ENCODE measurements at places on chromosomes 6 and 20.

DNA sequence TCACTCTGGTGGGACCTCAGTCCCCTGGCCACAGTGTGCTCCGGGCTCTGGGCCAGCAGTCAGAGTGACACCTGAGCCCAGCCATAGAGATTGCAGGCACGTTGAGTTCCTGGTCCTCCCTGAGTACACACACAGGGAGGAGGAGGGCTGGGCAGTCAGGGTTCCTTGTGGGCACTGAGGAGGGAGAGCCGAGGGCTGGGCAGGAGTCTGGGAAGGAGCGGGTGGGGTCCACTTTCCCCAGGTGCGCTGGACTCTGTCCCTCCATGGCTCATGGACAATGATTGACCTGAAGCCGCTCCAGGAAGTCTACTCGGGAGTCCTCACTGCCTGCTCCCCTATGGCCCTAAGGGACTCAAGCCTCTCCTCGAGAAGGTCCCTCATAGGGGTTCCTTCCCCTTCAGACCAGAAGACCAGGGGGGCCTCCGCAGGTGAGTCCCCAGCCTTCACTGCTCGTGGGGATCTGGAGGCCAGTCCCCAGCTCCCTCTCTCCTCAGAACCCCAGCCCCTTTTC lies 1.1 kb downstream of the SLC44A4 start:
- DNase-seq = no peak

DNA sequence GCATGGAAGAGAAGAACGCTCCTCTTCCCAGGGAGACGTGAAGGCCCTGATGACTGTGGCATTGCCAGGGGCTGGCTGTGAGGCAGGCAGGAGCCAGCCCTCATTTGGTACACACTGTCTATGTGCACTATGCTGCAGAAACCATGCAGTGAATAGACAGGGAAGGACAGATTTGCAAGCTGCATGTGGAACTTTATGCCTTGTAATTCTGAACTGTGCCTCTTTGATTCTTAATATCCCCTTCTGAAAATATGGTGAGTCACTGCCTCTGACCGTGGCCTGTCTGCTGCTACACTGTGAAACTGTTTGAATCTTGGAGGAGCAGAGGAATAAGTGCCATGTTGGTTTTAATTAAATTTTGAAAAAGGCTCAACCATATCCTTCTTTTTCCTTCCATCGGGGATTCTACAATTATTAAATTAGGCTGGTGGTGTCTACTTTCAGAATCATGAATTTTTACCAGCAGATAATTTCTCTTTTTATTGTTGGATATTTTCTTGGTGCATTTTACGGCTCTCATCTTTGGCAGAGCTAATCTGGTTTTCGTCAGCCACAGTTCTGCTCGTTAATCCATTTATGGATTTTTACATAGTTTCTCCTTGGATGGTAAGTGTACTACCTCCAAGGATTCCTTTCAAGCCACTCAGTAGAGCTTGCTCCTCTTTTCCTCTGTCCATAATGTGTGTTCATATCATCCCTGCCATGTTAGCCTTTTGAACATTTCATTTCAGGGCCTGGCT lies 301.0 kb upstream of the SLC35B3 start:
- DNase-seq = no peak

DNA sequence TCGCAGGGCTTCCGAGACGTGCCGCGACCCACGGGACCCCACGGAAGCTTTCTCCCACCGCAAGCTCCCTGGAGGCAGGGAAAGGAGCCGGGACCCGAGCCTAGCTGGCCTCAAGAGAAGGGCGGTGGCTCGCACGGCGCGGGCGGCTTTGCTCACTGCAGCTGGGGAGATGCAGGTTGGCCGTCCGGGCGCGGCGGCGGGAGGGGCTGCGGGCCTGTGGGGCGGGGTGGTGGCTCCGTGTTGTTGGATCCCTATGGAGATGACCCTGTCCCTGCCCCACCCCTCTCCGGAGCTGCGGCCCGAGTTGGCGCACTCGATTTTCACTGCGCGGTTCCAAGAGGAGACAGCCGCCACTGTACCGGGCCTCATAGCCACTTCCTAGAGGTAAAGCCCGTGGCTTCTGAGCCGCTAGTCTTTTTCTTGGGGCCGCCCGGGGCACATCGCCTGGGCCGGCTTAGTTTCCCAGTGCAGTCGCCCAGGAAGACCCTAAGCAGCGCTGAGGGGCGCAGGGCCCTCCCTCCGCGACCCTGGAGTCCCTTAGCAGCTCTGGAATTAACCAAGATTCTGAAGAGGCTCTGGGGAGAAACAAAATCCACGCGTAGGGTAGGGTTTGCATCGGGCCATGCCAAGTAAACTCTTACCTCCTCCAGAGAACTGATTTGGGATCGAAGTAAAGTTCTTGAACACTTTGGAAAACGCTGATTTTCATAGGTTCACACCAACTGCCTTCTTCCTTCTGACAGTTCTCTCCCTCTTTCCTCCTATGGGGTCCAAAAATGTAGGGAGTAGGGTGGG lies at the start of gene ECT2L:
TSS of gene ECT2L (plus strand) at position 279 of the 795 bp plus-strand sequence. CDS start 17,188 bp downstream, outside the sequence.
- peak; percentile 69 for DNase-seq

DNA sequence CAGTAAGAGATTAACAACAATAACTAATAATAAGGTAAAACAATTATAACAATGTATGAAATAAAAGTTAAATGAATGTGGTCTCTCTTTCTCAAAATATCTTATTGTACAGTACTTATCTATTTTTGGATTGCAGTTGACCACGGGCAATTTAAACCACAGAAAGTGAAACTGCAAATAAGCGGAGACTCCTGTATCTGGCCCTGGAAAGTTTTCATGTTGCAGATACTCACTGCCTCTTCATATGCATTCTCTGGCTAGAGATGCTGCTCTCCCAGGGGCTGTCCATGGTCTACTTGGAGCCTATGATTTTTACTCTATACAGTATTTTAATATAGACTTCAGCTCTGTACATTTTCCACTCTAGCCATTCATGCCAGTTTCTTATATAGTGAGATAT lies 230.8 kb downstream of the FUT9 start:
- DNase-seq = no peak

- no peak for DNase-seq
These were observed 27.7 kb upstream of the CARMIL1 start for GRCh38 chr6:25251426-25251825.

All from GM03348 (cell line).